Pons (tissue), 1 donor: ENCODE measurements at places on chromosomes 6 and 20.

DNA sequence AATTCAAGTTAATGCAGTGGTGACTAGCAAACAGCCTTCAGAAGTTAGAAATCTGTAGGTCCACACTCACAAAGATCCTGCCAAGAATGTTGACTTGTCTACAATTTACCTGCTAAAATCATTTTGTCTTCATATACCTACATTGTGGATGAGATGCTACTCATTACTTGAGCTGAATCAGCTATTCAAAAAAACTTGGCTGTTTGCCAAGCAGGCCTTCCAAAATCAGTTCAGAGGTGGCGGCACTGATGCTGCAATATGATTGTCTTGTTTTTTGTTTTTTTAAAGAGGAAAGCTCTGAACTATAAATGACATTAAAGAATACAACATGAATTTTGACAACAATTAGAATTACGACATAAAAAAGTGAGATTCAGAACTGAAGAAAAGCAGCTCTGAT is 354.7 kb upstream of the KHDRBS2 start:
- peak; percentile 18 for DNase-seq

- no peak for DNase-seq
These were observed 12.8 kb upstream of the CHRNA4 start for GRCh38 chr20:63373996-63374395.

DNA sequence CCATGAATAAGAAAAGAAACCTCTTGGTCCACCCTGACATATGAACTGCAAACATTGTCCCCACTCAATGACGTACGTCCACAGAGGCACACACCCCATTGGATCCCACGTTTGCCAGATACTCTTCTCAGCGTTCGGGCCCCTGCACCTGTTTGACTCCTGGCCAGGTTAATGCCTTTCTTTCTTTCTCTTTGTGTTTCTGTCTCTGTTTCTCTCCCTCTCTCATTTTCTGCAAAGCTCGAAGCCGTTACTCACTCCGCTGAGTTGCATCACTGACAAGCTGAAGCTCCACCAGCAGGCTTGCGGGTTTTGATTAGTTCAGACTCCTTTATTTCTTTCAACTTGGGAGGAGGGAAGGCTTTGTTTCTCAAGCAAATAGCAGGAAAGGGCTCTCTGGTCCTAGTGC is 135.5 kb upstream of the SUPT3H start:
- no peak for DNase-seq

DNA sequence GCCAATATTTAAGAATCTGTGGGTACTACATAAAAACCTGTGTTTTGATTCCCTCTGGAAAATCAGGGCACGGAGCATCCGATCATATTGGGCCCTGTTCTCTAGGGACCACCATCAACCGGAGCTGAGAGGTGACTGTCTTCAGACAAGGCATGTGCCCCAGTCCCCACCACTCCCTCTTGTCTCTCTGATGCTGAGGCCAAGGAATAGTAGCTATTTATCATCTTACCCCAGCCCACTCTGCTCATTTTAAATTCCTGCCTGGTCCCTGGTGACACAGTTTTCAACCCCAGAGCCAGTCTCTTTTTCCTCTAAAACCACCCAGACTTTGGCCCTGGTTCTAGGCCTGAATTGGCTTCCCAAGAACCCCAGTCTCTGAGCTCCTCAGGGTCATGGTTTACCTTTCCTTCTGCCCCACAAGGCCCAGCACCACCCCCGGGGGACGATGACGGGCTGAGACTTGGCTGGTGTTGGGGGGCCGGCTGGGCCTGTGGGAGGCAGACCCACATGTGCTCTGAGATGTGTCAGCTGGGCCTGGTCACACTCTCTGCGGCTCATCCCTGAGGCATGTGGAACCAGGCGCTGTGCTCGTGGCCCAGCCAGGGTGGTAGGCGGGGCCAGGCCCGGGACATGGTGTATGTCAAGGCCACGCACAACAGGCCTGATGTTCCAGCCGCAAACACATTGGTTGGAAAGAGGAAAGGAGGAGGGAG is 114.4 kb downstream of the CEBPB start:
- DNase-seq: no peak

DNA sequence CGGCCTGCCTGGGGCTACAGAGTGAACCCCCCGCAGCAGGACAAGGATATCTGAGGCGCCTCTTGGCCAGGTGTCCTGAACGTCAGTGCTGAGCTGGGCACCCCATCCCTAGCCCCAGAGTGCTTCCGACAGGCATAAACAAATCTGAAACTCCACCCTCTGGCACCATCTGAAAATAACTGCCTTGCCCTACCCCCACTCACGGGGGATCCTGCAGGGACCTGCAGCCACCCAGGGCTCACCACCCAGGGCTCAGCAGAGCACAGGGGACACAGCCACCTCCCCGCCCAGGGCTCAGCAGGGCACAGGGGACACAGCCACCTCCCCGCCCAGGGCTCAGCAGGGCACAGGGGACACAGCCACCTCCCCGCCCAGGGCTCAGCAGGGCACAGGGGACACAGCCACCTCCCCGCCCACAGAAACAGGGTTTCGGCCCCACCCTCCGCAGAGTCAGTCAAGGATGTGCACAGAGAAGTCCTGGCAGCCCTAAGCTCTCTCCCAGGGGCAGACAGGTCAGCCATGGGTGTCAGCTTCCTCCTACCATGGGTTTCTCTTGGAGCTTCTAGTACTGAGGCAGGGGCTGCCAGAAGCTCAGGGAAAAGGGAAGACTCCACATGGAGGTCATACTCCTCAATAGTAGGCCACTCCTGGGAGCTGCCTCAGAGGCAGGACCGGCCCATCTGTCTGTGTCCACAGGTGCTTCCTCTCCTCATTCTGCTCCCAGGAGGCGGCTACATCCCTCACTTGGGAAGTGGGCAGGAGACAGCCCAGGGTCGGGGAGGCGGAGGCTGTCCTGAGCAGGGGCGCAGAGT is 4.6 kb downstream of the UCKL1 start:
- DNase-seq: no peak

DNA sequence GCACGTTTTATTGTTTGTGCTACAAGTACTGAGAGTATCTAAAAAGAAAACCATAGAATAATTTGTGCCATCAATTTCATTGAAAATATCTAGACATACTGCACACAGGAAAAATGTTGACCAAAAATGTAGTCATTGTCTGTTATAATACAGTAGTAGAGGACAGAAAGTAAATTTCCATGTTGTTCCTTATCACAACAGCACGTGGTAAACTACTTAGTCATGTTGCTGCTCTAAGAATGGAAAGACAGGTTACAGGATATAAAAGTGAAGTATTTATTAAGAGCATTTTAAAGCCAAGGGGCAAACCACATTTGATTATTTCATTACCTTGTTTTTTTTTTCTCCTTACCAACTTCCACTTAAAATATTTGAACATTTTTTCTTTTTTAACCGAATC is 89.0 kb upstream of the CEP85L start:
- DNase-seq: no peak
